GM23248 (cell line): ENCODE measurements at places on chromosomes 5 and 9.

DNA sequence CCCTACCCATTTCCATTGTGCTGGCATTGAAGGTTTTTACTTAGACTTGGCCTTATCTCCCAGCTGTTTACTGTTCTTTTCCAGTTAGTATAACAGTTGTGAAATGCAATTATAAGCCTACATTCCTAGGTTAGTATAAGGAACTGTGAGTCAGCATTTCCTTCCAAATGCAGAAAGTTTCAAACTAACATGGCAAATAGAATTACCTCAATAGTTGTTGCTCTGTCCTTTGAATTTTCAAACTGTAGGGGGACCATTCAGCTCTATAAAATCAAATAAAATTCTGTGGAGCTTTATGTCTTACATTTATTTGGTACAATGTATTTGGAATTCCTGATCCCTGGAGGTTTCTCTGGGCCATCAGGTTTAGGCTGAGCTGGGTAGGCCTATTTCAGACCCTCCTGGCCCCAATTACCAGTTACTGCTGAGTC is 47.2 kb downstream of the ARHGEF28 start:
- peak; percentile 96 for DNase-seq

DNA sequence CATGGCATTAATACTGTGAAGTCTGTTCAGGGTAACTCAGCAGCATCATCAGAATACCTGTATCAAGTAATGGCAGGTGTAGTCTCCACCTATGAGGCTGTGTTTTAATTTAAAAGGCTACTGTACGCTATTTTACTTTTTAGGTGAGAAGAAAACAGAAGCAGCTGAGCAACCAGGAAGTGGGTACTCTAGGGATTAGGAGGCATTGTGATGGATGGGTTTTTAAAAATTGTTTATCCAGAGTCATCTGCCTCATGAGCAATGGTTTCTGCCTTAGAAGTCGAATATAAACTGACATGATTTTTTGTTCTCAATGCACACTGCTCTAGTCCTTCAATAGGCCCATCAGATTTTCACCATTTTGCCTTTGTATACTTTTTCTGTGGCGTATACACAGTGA is 42.6 kb downstream of the PSIP1 start:
- DNase-seq = no peak

DNA sequence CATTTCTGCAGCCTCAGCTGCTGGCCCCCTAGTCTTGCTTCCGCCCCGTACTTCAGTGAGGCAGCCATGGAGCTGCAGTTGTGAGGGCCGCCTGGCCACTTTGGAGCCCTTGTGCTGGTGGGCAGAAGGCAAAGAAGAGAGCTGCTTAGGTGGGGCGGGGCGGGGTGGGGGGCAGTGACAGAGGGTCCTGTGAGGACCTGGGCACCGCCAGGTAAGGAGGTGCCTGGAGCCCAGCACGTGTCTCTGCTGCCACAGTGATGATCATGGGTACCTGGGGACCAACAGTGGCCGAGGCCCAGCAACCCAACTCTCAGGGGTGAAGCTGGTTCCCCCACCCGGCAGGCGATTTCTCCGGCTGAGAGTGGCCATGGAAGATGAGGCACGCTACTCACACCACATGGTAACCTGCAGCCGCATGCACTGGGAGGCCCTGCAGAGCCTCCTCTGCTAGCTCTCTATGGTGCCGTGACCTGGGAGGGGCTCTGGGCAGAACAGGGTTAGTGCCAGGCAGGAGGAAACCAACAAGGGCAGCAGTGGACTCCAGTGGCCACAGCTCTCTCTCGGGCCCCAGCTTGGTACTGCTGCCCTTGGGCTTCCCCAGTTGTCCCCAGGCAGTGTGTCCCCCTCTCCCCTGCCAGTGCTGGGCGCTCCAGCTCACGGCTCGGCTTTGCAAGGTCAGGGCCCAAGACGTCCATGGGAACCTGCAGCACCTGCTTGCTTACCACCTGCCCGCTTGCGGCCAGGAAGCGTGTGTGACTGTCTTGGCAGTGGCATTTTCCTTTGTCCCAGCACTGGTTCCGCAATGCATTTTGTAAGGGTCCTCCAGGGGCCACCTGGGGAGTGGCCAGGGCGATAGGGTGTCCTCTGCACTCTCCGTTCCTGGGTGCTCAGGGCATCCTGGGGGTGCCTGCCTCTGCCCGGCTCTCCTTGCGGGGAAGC is 24.0 kb downstream of the NDUFS6 start:
- no peak for DNase-seq

- no peak for DNase-seq
These were observed 3.3 kb downstream of the SLC46A2 start for GRCh38 chr9:112887381-112887780.

DNA sequence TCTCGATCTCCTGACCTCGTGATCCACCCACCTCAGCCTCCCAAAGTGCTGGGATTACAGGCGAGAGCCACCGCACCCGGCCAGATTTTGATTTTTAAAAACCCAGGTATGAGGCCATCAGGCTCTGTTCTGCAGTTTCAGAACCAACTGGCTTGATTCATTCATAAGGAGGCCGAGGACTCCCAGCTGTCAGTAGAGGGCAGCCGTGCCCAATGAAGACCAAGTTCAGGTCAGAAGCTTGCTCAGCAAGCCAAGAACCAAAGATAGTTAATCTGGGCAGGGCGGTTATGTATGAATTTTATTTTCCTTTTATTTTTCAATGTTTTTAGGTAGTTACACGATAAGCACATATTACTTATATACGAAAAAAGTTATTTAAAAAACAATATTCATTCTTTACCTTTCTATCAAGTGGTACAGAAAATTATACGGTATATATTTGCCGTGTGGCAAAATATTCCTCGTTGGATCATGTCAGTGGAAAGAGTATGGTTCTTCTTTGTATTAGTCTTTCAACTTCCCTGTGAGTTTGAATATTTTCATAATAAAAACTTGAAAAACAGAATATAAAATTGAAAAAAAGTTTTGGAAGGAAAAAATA is 18.0 kb downstream of the MGAT1 start:
- peak; percentile 94 for DNase-seq

DNA sequence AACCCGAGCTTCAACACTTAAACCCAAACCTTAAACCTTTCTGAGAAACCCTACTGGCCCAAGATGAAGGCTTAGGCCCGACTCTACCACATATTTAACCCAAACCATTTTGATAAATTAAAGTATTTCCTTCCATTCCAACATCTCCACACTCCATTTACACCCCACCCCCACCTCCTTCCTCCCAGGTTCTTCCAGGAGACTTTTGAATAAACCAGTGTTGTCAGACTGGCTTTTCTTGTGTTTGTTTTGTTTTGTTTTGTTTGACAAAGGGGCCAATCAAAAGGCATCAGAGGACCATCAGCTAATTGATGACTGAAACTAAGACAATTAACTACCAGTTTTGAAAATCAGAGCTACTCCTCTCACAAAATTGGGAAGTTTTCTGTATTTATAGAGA is 4.6 kb upstream of the ZNF608 start:
- no peak for DNase-seq

GRCh38 chr5:154862766-154863165 is 4.3 kb downstream of the CNOT8 start:
- peak; percentile 20 for DNase-seq

DNA sequence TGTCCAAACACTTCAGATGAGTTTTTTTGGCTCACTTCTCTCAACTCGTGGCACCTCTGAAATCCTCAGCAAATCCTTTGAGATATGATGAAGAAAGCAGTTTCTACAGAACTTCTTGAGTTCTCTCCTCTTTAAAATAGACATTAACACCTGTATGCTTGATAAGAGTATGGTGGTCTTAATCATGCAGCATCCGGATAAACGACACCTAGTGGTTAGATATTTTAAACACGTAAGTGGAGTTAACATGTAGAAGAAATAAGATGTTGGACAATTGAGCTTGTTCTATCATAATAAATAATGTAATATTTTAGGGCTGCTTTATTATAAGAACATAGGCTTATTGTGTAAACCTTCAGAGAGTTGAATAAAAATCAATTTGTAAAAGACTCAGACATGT is 324.8 kb downstream of the CYLC2 start:
- DNase-seq = no peak

- DNase-seq = no peak
These were observed 75.9 kb upstream of the ADAMTSL1 start for GRCh38 chr9:18398038-18398437.
